Neuronal stem cell (in vitro differentiated cells): ENCODE measurements at places on chromosomes 11 and 22.

GRCh38 chr11:105821372-105821771 lies 200.7 kb downstream of the MSANTD4 start:
- DNase-seq = no peak

DNA sequence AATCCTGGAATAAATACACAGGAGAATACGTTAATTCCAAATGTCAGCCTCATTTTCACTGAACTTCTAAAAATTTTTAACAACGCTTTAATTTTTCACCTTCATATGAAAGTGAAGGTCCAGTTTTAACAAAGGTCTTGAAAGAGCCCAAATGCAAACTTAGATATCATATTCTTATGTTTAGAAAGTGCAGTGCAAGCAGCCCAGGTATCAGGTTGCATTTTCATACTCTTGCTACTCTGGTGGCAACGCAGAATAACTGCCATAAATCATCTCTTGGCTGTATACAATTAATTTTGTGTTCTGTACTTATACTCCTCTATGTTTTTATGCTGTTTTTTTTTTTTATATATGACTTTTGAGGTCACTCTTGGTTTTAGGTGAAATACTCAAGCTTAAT lies 496.7 kb upstream of the ARHGAP42 start:
- no peak for DNase-seq

- peak; percentile 20 for DNase-seq
These were observed 211.7 kb downstream of the NXPE2 start for GRCh38 chr11:114890038-114890437.

DNA sequence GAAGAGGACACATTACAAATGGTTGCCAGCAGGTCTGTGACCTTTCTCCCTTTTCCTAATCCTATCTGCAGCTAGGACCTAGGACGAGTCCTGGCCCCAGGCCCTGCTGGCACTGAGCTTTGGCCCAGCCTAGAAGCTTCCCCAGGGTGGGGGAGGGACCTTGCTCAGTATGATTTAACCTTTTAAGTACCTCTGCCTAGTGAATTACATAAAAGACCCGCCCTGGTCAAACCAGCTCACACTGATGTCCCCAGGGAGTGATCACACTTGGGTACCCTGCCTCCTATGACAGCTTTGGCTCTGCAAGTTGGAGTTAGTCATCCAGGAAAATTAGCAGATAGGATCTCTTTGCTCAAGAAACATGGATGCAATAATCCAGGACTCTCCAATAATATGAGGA lies 21.9 kb downstream of the ASCC2 start:
- no peak for DNase-seq

GRCh38 chr22:19597399-19597735 lies 73.2 kb upstream of the CLDN5 start:
- DNase-seq = no peak

DNA sequence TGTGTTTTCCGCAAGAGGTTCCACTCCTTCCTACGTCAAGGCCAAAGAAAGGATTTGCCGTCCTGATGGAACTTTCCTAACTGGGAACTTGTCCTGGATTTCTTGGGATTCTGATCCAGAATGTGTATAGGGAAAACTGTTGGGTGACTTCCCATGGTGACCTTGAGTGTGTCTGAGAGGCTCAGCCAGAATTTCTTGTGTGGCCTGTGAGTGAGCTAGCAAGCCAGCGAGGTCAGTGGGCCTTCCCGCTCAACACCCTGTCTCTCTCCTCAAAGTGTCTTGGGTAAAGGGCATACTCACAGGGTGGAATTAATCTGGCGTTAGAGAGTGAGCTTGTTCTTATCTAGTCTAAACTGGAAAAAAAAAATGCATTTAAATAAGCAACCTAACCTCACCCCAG lies 20.4 kb downstream of the ZNRF3 start:
- DNase-seq = no peak

DNA sequence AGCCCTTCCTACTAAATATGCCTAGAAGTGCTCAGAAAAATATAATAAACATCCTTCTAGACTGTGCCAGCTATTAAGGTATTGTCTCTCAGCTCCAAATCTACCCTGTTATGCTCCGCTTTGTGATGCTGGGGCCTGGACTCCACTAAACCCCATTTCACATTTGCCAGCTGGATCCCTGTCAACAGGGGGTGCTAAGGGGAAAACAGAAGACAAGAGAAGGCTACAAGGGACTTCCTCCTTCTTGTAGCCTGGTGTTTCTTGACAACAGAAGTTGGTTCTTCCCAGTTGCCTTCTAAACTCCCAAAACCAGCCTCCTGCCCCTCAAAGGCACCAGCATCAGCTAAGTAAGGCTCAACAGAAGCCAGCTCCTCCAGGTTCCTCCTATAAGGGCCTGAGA lies 5.2 kb downstream of the NUMA1 start:
- DNase-seq = no peak

GRCh38 chr11:106032861-106033260 lies 10.8 kb upstream of the MSANTD4 start:
- DNase-seq = no peak

- no peak for DNase-seq
These were observed 296.9 kb downstream of the MN1 start for GRCh38 chr22:27504360-27505253.

DNA sequence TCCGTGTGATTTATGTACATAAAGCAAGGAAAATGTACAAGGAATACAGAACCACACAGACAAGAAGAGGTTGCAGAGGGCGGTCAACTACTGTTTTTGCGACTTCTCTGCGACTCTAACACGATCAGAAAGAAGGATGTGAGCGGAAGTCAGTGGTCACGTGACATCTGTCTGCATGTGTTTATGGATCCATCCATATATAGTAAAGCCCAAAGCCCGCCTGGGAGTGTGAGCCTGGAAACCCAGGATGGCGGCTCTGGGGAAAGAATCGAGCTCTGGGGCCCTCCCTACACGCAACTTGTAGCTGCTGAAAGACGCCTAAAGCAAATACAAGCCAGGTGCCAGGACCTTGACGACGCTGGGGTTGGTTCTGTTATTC lies 8.8 kb downstream of the OSBPL5 start:
- no peak for DNase-seq

DNA sequence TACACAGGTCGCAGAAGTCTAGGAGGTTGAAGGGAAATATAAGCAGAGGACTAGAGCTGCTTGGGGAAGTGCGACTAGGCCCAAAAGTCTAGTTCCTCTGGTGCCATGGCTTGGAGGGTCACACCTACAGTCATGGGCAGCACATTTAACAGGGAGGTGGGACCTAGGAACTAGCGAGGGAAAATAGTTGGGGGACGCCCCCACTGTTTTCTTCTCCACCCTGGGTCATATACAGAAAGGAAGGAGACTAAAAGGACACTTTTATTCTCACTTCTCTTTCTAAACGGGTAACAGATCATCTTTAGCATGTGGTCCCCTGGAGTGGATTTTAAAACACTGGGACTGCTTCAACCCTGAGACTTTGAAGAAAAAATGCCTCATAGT lies 16.6 kb downstream of the APIP start:
- DNase-seq = no peak
